ENCODE measurements at places on chromosomes 6 and 20.

GRCh38 chr20:36004045-36004444 is 35.7 kb downstream of the CNBD2 start:
- no peak for DNase-seq

DNA sequence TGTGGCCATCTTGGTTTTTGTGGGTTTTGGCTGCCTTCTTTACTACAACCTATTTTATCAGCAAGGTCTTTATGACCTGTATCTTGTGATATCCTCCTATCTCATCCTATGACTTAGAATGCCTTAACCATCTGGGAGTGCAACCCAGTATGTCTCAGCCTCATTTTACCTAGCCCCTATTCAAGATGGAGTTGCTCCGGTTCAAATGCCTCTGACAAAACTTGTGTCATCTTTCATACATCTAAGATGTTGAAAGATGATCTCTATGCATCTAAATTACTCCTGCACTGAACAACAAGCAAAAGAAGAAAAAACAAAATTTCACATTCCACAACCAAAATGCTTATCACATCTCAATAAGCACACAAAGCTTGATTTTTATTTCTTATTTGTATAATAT is 129.5 kb upstream of the CNR1 start:
- DNase-seq, result no peak

- DNase-seq, result peak; percentile 62
Observed at GRCh38 chr6:14129575-14129974, 12.0 kb downstream of the CD83 start.

DNA sequence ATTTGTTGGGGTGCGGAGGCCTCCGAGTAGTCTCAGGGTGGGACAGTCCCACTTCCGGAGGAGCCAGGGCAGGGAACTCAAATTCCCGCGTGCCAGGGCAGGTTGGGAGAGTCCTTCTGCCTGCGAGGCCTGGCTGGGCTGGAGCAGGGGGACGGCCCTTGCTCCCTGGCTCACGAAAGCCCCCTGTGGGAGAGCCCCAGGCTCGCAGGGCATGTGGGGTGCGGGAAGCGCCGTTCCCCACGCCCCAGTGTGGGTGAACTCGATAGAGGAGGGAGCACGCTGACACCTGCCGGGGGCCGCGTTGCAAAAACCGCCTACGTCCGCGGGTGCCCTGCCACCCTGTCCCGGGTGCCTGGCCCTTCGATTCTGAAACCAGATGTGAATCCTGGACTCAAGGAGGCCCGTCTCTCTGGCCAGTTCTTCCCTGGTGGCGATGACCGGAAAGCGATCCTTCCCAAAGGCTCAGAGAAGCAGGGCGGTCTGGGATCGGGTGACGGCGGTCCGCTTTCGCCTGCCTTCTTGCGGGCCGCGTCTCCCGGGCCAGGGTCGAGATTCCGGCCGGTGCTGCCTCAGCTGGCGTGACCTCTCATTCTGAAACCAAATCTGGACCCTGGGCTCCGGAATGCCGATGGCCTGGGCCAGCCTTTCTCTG is 1846.5 kb upstream of the DEFB115 start:
- DNase-seq, result no peak

GRCh38 chr6:107442938-107443607 is 16.3 kb downstream of the PDSS2 start:
- DNase-seq, result no peak

Measured in BE2C (cell line).